ENCODE measurements at places on chromosomes 2 and 18.

DNA sequence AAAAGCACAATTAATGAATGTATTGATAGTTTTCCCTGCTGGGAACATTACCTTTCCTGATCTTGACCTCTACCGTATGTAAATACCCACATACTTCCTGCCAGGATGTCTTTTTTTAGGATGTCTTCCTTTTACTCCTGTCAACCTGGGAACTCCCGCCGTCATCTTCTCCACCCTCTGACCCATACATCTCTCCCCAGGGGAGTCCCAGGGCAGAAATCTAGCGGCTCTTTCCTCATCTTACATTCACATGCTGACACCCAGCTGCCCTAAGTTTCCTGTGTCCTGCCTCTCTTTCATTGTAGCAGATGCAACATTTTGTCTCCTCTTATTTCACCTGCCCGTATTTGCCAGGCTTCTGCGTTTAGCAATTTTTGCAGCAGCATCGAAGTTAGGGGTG is 107.8 kb downstream of the CRIM1 start:
- DNase-seq: no peak

- DNase-seq: no peak
Measured at GRCh38 chr2:231924889-231925275, 1.3 kb downstream of the NPPC start.

DNA sequence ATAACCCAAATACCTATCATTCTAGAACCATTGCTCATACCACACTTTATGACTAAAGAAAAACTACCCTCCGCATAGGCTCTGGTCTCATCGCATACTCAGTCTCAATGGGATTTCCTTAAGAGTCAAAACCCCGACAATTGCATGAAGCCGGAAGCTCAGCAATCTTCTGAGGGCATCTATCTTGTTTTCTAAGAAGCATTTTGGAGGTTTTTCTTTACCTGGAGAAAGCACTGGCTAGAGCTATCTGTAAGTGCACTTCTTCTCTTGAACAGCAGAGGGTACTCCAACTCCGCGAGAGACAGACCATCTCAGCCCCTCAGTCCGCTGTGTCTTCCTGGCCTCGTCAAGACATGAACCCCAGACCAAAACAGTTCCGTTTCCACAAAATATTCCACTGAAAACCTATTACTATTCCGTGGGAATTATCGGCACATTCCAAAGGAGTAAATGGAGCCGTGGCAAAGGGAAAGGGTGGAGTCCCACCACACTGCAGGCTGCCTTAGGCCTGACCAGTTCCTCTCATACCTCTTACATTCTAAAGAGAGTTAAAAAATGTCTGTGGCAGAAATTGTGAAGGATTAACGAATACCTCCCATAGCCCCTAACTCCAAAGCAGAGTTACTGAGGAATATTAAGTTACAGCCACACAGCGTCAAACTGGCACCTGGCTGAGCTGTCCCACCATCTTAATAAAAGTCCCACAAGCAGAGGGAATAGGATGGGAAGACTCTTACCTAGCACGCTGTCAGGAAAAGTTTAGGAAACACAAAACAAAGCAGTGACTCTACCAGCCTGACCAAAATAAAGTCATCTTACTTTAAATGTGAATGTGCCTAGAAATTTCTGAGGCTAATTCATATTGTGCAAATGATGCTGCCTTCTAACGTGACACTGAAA is 325.6 kb upstream of the VRK2 start:
- DNase-seq: peak; percentile 27

GRCh38 chr2:106096299-106097037 is 97.6 kb downstream of the UXS1 start:
- DNase-seq: no peak

GRCh38 chr2:65032019-65032975 is 23.9 kb upstream of the CEP68 start:
- DNase-seq: no peak

DNA sequence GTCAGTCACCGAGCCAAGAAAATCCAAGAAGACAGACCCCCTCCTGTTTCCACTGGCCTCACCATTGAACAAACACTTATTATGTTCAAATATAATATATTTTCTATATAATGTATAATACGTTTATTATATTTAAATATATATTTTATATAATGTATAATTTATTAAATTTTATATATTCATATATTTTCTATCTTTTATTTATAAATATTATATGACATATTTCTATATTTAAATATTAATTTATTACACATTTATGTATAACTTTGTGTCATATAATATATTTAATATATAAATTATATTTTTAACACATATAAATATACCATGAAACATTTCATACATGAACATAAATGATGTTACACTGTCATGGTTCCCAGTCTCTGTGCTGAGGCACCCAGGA is 60.9 kb upstream of the RMDN2 start:
- DNase-seq: no peak

- DNase-seq: no peak
Measured at GRCh38 chr2:166332106-166332505, 43.6 kb downstream of the SCN9A start.

DNA sequence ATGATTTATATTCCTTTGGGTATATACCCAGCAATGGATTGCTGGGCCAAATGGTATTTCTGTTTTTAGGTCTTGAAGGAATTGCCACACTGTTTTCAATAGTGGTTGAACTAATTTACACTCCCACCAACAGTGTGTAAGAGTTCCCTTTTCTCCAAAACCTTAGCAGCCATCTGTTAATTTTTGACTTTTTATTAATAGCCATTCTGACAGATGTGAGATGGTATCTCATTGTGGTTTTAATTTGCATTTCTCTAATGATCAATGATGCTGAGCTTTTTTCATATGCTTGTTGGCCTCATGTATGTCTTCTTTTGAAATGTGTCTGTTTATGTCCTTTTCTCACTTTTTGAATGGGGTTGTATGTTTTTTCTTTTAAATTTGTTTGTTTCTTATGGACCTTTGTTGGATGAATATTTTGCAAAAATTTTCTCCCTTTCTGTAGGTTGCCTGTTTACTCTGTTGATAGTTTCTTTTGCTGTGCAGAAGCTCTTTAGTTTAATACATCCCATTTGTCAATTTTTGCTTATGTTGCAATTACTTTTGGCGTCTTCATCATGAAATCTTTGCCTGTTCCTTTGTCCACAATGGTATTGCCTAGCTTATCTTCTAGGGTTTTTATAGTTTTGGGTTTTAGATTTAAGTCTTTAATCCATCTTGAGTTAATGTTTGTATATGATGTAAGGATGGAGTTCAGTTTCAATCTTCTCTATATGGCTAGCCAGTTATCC is 119.7 kb upstream of the XIRP2 start:
- no peak for DNase-seq
